Stimulated activated CD4-positive, alpha-beta T cell treated with anti-CD3 and anti-CD28 coated beads, Interleukin-4, amount 100 ng/mL, for 24 hours (primary cell): ENCODE measurements at places on chromosomes 7 and 10.

DNA sequence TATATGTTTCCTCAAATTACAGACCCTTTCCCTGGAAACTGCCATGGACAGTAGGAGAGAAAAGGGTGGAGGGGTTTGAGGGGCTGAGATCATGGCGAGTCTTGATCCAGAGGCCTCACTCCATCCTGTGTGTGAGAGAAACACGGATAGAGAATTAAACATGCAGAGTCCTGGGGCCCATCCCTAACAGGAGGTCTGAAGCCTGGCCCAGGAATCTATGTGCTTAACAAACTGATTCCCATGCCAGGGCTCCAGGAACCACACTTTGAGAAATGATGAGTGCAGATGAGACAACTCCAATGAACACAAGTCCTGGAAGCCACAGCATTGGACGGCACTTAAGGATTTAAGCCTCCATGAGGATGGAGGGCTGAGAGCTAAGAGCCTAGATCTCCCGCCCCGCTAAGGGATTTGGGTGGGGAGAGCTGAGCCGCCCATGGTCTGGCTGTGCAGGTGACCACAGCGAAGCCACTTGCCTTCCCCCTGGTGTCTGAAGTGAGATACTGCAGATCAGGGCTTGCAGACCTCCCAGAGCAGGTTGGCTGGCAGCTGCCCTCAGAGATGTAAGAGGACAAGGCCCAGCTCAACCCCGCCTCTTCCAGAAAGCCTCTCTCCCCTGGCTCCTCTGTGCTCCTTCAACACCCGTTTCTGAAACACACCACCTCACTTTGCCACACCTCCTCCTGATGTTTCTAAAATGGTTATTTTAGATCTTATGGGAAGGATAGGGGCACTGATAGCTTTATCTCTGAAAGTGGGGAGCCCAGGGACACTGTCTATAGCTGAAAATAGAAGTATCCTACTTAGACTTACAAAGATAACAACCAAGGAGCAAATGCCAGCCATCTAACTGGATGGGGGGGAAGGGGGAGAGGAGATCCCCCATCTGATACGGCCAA is 24.8 kb upstream of the EIF5AL1 start:
- DNase-seq: peak; percentile 23

GRCh38 chr7:18004372-18004771 is 23.3 kb downstream of the PRPS1L1 start:
- DNase-seq: no peak

- no peak for DNase-seq
Observed at GRCh38 chr7:93150200-93150835, 2.1 kb upstream of the SAMD9L start.

- DNase-seq: no peak
Observed at GRCh38 chr7:130127821-130128317, 57.5 kb downstream of the KLHDC10 start.

DNA sequence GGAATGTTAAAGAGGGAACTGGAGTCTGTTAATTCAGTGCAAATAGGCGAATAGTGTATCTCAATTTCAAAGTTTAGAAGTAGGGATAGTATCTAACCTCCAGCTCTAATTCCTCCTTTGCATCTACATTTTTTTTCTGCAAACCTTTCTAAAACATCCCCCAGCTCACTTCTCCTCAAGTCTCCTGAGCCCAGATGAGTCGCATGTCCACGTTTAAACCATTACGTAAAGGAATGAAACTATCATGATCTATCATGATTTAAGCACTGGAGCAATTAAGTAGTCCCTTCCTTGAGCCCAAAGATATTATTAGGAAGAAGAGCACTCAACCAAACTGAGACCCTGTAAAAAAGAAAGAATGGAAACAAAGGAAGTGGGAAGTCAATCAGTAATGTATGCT is 29.9 kb downstream of the GPR22 start:
- DNase-seq: no peak
